ENCODE measurements at places on chromosomes 5 and 9.

GRCh38 chr9:135950135-135950682 lies 11.0 kb downstream of the UBAC1 start:
- DNase-seq: no peak

- no peak for DNase-seq
Measured at GRCh38 chr5:128483738-128484137, 54.3 kb downstream of the FBN2 start.

DNA sequence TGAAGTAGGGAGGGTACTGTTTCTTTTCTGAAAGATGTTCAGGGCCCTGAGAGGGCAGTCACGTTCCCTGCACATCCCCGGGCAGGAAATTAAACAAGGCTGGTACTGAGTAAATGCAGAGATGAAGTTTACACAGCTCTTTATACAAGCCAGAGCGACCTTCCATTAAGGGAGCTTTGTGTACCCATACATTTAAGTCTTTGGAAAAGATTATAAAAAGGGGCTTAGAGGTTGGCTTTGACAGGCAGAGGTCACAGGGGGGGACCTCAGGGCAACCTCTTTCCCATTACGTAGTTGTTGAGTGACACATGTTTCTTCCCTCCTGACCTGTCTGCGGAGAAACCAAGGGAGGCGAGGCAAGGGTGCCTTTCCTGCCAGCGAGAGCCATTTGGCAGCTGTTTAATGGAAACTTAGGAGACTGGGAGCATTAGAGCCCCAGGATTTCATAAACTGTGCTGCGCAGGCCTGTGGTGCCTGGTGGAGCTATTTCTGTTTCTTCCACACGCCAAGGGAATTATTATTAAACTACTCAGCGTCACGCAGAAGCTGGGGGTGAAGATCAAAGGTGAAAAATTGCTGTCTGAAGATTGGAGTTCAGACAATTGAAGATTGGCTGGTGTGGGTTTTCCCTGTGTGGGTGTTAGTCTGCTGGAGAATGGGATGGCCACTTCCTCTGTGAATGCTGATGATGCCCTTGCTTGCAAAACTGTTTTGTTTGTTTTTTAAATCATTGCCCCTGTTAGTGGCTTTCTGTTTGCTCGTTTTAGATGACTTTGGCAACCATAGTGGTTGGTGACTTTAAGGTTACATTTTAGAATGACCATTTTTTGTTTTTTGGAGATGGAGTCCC lies 3.2 kb upstream of the SMIM32 start:
- no peak for DNase-seq

DNA sequence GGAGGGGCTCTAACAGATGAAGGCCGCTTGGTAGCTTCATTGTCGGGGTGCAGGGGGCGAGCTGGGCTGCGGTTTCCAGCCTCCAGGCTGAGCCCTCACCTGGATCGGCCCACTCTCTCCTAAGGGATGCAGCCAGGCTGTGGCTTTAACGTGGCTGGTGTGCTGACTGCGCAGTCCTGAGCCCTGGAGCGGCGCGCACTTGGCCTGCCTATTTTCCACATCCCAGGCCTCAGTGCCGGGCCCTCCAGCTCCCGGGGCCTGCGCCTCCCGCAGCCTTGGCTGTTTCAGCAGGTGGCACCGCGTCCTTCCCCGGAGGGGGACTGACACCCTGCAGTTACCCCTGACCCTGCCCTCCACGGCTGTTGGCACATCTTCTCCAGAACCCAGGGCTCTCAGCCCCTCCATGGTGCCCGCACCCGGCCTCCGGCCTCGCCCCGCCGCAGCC lies 1.4 kb downstream of the RNU6ATAC start:
- no peak for DNase-seq

DNA sequence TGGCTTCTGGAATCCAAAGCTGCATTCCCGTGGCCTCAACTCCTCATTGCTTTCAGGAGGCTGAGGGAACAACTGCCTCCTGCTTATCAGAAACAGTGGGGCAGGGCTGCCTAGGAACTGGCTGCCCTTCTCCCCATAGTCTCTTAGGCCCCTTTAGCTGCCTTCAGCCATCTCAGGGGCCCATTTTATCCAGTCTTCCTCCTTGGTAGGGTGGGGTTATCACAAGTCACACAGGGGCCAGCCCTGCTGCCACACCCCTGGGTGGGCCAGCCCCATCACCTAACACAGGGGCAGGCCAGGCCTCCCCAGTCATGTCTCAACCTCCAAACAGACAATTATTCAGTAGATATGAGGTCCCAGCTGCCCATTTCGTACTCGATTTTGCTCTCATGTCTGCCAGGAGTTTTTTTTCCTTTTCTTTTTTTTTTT lies 3.9 kb downstream of the ALAD start:
- peak; percentile 49 for DNase-seq

GRCh38 chr5:59358005-59358861 lies 535.3 kb downstream of the PDE4D start:
- no peak for DNase-seq

DNA sequence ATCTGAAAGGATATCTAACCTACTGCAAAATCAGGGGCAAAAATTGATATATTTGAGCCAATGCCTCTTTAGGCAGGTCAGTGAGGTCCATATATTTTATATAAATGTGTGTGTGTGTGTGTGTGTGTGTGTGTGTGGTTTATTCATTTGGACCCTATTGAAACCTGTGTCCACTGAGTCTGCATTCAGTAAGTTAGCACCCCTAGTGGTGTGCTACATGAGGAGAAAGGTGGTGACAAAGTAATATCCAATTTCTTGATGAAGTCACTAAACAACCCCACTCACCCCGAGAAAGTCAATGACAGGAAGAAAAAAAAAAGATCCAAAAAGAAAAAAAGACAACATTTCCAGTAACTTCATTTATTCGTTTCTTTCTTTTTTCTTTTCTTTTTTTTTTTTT lies 4.1 kb downstream of the FBXW11 start:
- peak; percentile 62 for DNase-seq

DNA sequence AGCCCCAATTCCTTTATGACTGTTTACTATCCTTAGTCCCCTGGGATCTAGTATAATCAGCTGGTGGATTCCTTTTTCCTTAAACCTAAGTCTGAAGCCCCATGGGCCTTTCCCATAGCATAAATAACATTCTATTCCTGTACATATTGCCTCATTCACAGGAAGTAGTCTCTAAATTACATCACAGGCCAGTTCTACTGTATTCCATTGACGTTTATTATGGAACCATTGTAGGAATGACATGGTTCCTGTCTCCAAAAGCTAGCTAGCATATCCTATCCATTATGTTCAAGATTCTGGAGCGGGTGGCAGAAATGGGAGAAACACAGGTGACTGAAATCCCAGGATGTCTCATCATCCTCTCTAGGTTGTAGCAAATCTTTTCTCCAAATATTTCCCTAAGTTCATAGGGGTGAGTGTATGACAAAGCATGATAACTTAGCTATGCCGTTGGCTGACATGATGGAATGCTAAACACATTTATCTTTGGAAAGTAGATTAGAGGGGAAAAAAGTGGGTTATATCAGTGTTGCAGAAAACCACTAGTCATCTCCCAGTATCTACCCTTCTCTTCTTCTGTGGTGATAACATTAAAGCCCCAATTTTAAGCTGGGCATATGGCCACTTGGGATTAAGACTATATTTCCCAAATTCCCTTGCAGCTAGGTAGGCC lies 140.1 kb downstream of the FGF1 start:
- no peak for DNase-seq

DNA sequence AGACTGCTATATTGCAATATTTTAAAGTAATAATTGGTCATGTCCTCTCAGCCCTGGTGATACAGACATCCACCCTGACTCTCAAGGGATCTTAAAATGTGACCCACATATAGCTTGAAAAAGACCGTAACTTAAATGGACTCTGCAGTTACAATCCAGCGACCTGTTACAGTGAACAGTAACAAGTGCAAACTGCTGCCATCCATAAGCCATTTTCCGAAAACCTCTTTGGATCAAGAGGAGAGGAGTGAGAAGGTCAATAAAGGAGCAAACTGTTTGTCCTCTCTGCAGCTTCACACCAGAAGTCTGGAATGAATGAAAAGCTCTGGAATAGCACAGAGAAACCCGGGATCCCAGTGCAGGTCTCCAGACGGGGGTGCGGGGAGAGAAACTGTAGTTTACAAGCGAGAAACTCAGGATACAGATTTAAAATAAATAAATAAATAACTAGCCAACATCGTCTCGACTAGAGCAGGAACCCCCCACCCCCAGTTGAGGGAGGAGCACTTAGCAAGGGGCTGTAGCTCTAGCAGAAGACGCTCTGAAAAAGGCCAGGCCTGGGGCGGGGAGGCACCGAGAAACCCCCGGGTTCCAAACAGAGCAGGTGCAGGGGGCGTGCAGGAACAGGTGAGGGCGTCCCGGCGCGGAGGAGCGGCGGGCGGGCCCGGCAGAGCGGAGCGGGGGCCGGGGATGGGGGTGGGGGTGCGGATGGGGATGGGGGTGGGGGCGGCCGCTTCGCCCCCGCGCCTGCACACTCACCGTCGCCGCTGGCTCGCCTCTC lies 572 bp downstream of the ZDHHC21 start:
- peak; percentile 4 for DNase-seq

DNA sequence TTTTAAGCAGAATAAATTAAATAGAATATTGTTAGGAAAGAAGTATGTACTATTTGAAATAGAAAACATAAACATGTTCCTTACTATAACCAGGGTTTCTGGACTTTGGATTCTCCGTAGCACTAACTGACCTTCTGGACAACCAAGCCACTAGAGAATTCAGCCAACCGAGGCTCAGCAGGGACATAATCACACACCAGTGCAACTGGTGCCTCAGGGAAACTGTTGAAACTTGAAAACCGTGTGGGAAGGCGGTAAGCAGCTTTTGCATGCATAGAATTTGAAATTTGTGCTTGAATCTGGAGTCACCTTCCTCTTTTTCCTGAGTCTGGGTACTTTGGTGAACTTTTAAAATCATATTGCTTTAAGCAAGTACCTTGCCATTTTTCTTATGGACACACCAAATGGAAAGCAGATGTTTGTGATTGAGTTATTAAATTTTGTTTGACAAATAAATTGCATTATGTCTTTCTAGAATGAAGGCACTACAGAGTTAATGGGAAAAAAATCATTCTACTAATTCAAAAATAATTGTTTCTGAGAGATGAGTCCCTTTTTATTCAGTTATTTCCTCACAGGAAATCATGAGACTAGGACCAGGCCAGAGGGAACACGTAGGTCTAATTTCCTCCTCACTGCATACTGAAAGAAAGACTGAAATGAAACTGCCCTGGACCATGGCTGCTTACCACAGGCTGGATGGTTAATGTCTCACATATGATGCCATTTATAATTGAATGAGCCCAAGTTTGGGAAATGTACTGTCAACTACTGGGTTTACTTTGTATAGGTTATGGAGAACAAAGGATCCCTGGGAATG lies 20.6 kb upstream of the SCAMP1 start:
- no peak for DNase-seq

DNA sequence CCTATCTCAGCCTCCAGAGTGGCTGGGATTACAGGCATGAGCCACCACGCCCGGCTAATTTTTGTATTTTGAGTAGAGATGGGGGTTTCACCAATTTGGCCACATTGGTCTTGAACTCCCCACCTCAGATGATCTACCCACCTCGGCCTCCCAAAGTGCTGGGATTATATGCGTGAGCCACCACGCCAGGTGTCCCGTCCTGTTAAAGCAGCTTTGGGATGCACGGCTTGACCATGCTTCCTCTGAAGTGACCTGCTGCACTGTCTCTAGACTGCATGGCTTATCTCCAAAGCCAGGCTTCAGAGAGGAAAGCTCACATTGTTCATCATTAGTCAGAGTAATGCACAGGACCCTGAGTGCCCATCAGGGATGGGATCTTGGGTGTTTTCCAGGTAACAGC lies 45.4 kb downstream of the SEMA4D start:
- DNase-seq: no peak

Measured in common myeloid progenitor, CD34-positive (primary cell).